ENCODE measurements at places on chromosomes 7 and 10.

- no peak for DNase-seq
- H3K4me1 ChIP-seq = no peaks in the 10 kb centered on the region
- no peak overlapping the region for H3K4me3 ChIP-seq
Observed at GRCh38 chr7:4067476-4067760, 614.7 kb upstream of the FOXK1 start.

GRCh38 chr10:98748298-98748697 lies 301.6 kb upstream of the HPS1 start:
- H3K4me3 ChIP-seq = no peak overlapping the region
- no peak for DNase-seq
- H3K27ac ChIP-seq = no peak overlapping the region

GRCh38 chr10:130961506-130962239 lies 349.8 kb downstream of the TCERG1L start:
- H3K27ac ChIP-seq = no peak overlapping the region
- no peak for DNase-seq
- no peak overlapping the region for H3K4me3 ChIP-seq
- no peaks in the 10 kb centered on the region for H3K36me3 ChIP-seq
- peaks cover 14% of the 10 kb centered on the region for H3K27me3 ChIP-seq

DNA sequence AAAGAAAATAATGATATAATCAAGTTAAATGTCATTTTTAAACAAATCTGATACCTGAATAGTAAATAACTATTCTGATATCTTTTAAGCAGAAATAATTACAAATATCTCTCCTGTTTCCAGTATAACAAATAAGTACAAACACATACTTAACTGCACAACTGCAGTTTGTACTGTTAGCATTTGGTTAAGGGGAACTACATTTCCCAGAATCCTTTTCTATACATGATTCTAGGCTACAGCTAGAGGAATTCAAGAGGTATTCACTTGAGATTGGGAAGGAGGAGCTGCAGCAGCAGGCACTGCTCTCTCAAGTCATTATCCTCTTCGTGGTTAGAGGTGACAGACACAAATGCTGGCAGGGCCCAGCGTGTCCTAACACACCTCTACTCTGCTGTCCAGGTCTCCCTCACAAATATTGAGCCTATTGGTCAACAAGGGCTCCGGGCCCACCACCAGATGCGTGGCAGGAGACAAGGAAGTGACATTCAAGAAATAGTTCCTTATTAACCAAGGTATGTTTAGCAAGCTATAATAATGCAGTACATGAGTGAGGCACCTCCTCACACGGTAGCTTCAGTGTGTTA lies 255.1 kb upstream of the MKLN1 start:
- peaks cover 14% of the 10 kb centered on the region for H3K4me1 ChIP-seq
- no peaks in the 10 kb centered on the region for H3K36me3 ChIP-seq
- H3K27me3 ChIP-seq = no peaks in the 10 kb centered on the region
- peak overlapping the region; percentile 72 for H3K27ac ChIP-seq

DNA sequence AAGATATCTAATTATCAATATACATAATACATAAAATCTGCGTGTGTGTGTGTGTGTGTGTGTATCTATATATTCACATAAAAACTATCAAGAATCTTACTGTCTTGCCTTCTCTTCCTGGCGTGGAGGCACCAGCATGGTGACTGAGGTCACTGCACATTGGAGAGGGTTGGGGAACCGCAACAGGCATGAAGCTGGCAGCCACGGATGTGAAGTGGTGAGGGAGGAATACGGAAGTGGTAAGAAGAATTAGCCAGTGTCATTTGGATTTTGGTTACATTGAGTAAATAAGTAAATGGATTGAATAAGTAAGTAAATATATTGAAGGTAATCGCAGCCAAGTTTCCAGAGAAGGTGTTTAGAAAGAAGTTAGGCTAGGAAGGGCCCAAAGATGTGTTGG lies 85.1 kb downstream of the TRIM24 start:
- no peaks in the 10 kb centered on the region for H3K4me1 ChIP-seq
- no peak overlapping the region for H3K27ac ChIP-seq
- no peak overlapping the region for H3K4me3 ChIP-seq

DNA sequence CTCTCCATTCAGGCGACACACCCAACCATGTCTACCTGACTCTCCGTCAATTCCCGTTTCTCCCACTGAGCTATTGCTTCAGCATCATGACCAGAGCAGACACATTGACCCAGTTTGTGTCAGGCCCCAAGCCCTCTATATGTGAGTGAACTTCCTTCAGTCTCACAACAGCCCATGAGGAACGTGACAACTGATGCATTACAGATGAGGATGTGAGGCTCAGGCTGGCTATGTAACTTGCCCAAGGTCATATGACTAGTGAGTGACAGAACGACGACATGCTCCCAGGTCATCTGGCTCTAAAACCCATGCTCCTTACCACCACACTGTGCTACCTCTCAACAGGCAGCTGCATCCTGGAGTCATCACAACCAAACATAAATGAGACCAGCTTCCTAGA lies 3.7 kb downstream of the TMEM140 start:
- H3K4me1 ChIP-seq = no peaks in the 10 kb centered on the region
- H3K27ac ChIP-seq = peak overlapping the region; percentile 74
- no peak overlapping the region for H3K4me3 ChIP-seq
- DNase-seq = no peak
- H3K36me3 ChIP-seq = no peaks in the 10 kb centered on the region

DNA sequence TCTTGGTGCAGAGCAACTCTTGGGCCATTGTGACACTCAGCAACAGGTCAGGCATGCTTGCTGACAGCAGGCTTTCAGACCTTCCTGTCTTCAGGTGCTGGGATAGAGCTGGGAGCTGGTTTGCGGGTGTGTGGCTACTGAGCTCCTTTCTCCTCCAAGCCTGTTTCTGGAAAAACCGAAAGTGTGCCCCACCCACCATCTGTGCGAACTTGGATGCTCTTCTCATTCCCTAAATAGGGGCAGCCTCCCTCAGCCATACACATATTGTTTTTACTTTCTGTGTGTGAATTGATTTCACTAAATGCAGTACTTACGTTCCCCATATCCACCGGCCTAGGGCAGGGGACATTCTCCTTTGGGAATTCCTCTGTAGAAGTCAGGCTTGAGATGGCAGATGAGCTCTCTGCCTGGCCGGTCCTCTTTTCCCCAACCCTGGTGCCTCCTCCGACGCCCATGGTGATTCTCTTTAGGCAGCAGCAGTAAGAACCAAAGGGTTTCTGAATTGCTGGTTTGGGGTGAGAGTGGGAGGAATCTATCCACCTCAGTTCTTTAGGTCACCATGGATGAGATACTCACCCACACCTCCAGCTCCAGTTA lies 6.3 kb upstream of the NEUROG3 start:
- no peak overlapping the region for H3K27ac ChIP-seq
- H3K27me3 ChIP-seq = no peaks in the 10 kb centered on the region
- H3K4me1 ChIP-seq = no peaks in the 10 kb centered on the region
- DNase-seq = no peak

- DNase-seq = no peak
- H3K27ac ChIP-seq = no peak overlapping the region
- no peaks in the 10 kb centered on the region for H3K4me1 ChIP-seq
- H3K36me3 ChIP-seq = no peaks in the 10 kb centered on the region
- H3K27me3 ChIP-seq = no peaks in the 10 kb centered on the region
Observed at GRCh38 chr10:103463499-103463898, 4.8 kb upstream of the CALHM1 start.

DNA sequence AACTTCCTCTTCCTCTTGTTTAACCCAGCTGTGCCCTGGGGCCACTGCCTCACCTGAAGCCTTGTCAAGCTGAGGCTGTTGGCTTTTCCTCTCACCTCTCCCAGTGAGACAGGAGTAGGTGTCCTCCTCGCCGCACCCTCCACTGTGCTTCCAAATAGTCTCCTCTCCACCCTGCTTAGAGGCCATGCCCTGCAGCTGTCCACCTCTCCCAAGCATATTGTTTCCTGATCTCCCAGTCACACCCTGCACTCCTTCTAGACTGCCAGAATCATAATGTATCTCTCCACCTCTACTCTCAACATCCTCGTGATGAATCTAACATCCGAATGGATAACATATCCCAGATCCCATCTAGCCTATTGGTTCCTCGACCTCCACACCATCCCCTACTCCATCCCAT lies 196.3 kb upstream of the GHITM start:
- no peaks in the 10 kb centered on the region for H3K27me3 ChIP-seq
- no peak overlapping the region for H3K27ac ChIP-seq
- no peaks in the 10 kb centered on the region for H3K4me1 ChIP-seq
- DNase-seq = no peak
- no peaks in the 10 kb centered on the region for H3K36me3 ChIP-seq

DNA sequence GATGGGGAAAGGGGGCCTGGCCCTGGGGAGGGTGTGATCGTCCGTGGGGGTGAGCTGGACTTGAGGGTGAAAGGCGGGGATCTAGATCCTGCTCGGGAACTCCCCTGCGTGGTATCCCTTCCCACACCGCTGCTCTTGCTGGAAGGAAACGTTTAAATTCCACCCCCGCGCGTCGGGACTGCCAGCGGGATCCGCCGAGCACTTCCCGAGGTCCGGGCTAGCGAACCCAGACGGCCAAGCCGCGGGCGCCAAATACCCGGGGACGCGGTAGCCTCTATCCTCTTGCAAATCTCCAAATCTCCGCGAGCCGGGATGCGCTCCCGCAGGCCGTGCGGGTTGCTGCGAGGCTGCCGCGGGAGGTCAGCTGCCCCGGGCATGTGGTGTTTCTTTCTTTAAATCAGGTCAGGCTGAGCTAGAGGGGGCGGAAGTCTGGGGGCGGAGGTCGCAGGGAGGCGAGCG lies 904 bp downstream of the NPTX2 start:
- no peaks in the 10 kb centered on the region for H3K4me1 ChIP-seq
- peaks cover 3% of the 10 kb centered on the region for H3K27me3 ChIP-seq
- no peak overlapping the region for H3K27ac ChIP-seq
- peak overlapping the region; percentile 42 for H3K4me3 ChIP-seq
- DNase-seq = no peak

GRCh38 chr7:140940898-140941297 lies 16.2 kb upstream of the BRAF start:
- no peaks in the 10 kb centered on the region for H3K36me3 ChIP-seq
- no peak overlapping the region for H3K4me3 ChIP-seq
- no peaks in the 10 kb centered on the region for H3K4me1 ChIP-seq
- no peak for DNase-seq
- H3K27ac ChIP-seq = no peak overlapping the region

GRCh38 chr10:31770307-31770902 lies 158.2 kb downstream of the ARHGAP12 start:
- H3K4me1 ChIP-seq = no peaks in the 10 kb centered on the region
- H3K27ac ChIP-seq = no peak overlapping the region

- H3K4me3 ChIP-seq = no peak overlapping the region
- no peaks in the 10 kb centered on the region for H3K27me3 ChIP-seq
- H3K4me1 ChIP-seq = no peaks in the 10 kb centered on the region
- no peaks in the 10 kb centered on the region for H3K36me3 ChIP-seq
- H3K27ac ChIP-seq = no peak overlapping the region
- DNase-seq = no peak
Observed at GRCh38 chr7:36119005-36119706, 33.9 kb upstream of the EEPD1 start.

DNA sequence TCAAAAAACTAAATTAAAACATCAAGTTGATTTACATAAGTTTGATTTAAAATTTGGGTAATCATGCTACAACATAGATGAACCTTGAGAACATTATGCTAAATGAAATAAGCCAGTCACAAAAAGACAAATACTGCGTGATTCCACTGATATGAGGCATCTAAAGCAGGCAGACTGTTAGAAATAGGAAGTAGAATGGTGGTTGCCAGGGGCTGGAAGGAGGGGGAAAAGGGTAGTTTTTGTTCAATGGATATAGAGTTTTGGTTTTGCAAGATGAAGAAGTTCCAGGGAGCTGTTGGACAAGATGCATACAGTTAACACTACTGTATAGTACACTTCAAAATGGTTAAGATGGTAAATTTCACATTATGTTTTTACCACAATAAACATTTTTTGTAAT lies 45.0 kb upstream of the IFRD1 start:
- no peak for DNase-seq
- no peaks in the 10 kb centered on the region for H3K4me1 ChIP-seq
- no peaks in the 10 kb centered on the region for H3K36me3 ChIP-seq
- no peak overlapping the region for H3K4me3 ChIP-seq

GRCh38 chr10:61397175-61397986 lies 55.8 kb downstream of the TMEM26 start:
- no peaks in the 10 kb centered on the region for H3K27me3 ChIP-seq
- no peak for DNase-seq
- H3K36me3 ChIP-seq = no peaks in the 10 kb centered on the region
- peak overlapping the region; percentile 25 for H3K4me3 ChIP-seq

- H3K4me1 ChIP-seq = no peaks in the 10 kb centered on the region
- no peaks in the 10 kb centered on the region for H3K27me3 ChIP-seq
- no peak for DNase-seq
- H3K27ac ChIP-seq = no peak overlapping the region
Observed at GRCh38 chr7:156026603-156027002, 214.3 kb upstream of the SHH start.

DNA sequence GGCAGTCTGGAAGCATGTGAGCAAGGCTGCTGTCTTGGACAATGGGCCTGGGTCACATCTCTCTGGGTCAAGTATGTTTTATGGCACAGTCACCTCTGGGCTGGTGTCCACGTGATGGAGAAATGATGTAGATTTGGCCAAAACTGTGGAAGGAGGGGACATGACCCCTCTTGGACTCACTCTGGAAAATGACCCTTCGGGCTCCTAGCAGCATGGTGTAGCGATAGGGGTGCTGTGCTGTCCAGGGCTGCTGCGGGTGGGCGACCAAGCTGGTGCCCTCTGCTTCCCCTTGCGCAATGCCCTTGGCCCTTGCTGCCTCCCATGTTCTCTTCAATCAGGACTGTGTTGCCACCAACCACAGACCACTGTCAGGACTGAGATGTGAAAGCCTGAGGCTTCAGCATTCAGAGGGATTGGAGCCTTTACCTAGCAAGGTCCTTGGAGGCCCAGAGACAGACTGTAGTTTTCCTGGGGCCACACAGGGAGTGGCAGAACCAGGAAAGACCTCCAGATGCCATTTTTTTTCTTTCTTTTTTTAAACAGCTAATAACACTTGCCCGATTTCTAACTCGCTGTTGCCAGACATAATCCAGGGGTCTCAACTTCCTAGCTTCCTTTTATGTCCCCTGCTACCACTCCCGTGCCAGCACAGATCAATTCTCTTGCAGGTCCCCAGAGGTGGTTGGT lies 6.1 kb downstream of the CYP26A1 start:
- no peaks in the 10 kb centered on the region for H3K4me1 ChIP-seq
- H3K27me3 ChIP-seq = peaks cover 18% of the 10 kb centered on the region
- H3K4me3 ChIP-seq = no peak overlapping the region
- DNase-seq = no peak
- no peaks in the 10 kb centered on the region for H3K36me3 ChIP-seq
- H3K27ac ChIP-seq = no peak overlapping the region

DNA sequence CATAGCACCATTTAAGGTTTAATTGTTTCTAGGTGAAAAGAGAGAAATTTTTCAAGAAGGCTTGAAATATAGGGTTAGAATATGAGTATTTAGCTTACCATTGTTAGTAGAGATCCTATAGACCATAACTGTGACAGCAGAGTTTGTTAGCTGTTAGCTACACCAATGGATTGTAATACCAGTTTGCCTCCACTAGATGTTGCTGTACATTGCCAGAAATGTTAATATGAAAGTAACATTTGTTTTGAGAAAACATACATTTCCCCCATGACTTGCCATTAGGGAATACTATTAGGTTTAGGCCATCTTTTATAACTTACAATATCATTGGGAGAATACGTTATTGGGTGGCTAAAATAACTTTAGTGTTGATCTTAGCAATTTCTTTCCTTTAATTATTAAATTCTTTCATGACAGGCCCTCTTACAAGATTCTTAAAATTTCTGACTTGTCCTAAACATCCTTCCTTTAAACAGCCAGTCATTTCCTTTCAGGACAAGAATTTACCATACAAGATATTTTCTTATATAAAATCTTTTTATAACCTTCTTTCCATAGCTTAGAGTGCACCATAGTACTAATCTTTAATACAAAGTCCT lies 39.5 kb downstream of the ZNF117 start:
- DNase-seq = no peak
- H3K27ac ChIP-seq = peak overlapping the region; percentile 67
- H3K4me3 ChIP-seq = no peak overlapping the region
- H3K36me3 ChIP-seq = no peaks in the 10 kb centered on the region

All from breast epithelium (tissue), 4 donors.